ENCODE measurements at places on chromosomes 3 and 15.

GRCh38 chr3:128492671-128493569, at the start of gene GATA2:
Gene GATA2 (minus strand): TSS chr3:128493201. CDS start chr3:128487031, 6,170 bp downstream.
- H3K27ac ChIP-seq: no peak within 1 kb of the TSS
- no peak within 1 kb of the TSS for H3K4me3 ChIP-seq
- peak; percentile 49 for DNase-seq
- no peaks in the 10 kb centered on the region for H3K4me1 ChIP-seq
- H3K27me3 ChIP-seq: no peaks in the 10 kb centered on the region

GRCh38 chr3:43616034-43616433, 5.8 kb downstream of the ANO10 start:
- H3K4me1 ChIP-seq: no peaks in the 10 kb centered on the region
- H3K27ac ChIP-seq: no peak overlapping the region
- H3K27me3 ChIP-seq: no peaks in the 10 kb centered on the region
- no peak for DNase-seq
- H3K4me3 ChIP-seq: no peak overlapping the region

- H3K4me3 ChIP-seq: no peak overlapping the region
- no peak overlapping the region for H3K27ac ChIP-seq
- H3K4me1 ChIP-seq: no peaks in the 10 kb centered on the region
- H3K27me3 ChIP-seq: no peaks in the 10 kb centered on the region
- no peaks in the 10 kb centered on the region for H3K36me3 ChIP-seq
- no peak for DNase-seq
These were observed 1.2 kb downstream of the BTLA start for GRCh38 chr3:112497897-112498548.

GRCh38 chr3:149480326-149481017, 6.0 kb downstream of the TM4SF4 start:
- no peak overlapping the region for H3K4me3 ChIP-seq
- H3K4me1 ChIP-seq: no peaks in the 10 kb centered on the region
- H3K27ac ChIP-seq: no peak overlapping the region
- DNase-seq: no peak
- no peaks in the 10 kb centered on the region for H3K36me3 ChIP-seq

GRCh38 chr15:78991879-78992278, 47.0 kb upstream of the CTSH start:
- H3K4me3 ChIP-seq: no peak overlapping the region
- peak; percentile 71 for DNase-seq
- H3K4me1 ChIP-seq: peaks cover 19% of the 10 kb centered on the region
- no peaks in the 10 kb centered on the region for H3K36me3 ChIP-seq
- H3K27ac ChIP-seq: no peak overlapping the region

DNA sequence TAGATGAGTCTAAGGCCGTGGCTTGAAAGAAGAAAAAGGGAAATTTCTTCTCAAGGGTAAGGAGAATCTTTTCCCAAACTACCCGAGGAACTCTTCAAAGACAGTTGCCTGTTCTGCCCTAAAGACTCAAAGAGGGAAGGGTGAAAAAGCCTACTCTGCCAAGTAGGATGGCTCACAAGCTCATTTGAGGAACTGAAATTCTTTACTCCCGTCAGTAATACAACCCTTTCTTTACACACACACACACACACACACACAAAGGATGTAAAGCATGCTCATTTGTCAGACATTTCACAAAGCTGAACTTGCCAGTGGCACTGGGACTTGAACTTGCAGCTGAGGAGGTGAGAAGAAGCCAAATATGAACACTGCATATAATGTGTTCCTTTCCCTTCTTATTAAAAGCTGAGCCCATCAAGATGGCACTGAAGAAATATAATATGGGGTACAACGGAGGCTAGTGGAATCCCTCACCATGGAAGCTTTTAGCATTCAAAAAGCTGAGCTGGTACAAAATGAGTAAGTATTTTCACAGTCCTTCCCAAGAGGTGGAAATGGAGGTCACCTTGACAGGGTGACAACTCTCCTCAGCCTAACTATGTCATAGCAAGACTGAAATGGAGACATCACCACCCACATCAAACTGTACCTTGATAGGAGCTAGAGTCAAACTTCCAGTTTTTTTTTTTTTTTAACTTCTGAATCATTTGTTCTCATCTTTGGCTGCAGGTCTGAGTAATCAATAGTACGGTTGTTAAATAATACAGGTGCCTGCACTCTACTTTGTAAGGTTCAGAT, 57.6 kb downstream of the TAFA4 start:
- H3K36me3 ChIP-seq: no peaks in the 10 kb centered on the region
- no peak for DNase-seq
- no peak overlapping the region for H3K27ac ChIP-seq
- H3K4me3 ChIP-seq: no peak overlapping the region
- H3K4me1 ChIP-seq: no peaks in the 10 kb centered on the region

DNA sequence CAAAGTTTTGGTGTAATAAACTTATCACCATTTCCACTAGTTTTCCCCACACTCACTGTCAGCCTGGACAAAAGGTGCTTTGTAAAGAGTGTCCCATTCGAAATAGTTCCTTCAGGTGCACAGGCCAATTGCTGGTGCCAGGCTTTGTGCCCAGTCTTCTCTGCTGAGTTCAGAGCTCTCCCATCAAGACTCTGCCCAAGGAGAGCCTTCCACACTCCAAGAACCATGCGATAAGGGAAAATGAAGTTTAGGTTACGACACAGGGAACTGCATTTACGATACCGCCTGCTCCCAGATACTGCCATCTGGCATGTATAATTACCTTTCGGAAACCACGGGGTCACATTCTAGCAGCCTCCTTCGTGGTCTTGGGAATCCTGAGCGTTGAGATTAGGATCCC, 379.6 kb downstream of the MECOM start:
- no peaks in the 10 kb centered on the region for H3K27me3 ChIP-seq
- no peak overlapping the region for H3K27ac ChIP-seq
- no peaks in the 10 kb centered on the region for H3K36me3 ChIP-seq
- no peak for DNase-seq
- no peaks in the 10 kb centered on the region for H3K4me1 ChIP-seq

- no peak overlapping the region for H3K27ac ChIP-seq
- H3K4me3 ChIP-seq: no peak overlapping the region
- no peak for DNase-seq
- H3K27me3 ChIP-seq: no peaks in the 10 kb centered on the region
These were observed 637.1 kb downstream of the MAGI1 start for GRCh38 chr3:65401359-65402305.

DNA sequence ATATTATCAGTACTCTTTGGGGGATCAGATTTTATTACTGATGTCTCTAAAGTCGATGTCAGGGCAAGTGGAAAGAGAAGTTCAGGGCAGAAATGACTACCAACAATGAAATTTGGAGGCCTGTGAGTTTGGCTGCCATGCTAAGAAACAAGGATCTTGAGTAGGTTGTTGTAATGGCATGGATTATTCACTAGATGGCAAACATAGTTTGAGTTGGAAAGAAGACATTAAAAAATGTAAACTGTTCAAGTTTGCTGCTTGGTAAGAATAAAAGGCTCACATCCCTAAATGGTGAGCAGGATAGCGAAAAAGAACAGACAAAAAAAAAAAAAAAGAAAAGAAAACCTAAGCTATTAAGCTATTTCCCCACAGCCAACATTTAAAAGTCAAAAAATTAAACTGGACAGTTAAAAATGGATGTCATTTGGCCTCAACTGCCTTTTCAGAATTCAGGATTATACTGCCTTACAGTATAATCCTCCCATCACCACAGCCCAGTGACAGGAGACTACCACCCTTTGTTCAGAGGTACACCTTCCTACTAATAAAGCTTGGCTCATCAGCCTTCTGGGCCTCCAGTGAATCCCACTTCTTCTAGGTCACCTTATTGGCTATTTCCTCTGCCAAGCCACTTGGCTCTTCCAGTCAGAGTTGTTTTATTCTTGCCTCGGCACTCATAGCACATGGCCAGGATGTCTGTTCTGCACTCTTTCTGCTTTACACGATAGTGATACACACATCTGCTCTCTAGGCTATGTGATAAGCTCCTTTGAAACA, 163.7 kb downstream of the PLD1 start:
- H3K36me3 ChIP-seq: no peaks in the 10 kb centered on the region
- no peak for DNase-seq
- H3K27ac ChIP-seq: no peak overlapping the region
- no peak overlapping the region for H3K4me3 ChIP-seq
- H3K4me1 ChIP-seq: no peaks in the 10 kb centered on the region

- H3K4me1 ChIP-seq: no peaks in the 10 kb centered on the region
- no peak overlapping the region for H3K27ac ChIP-seq
- H3K27me3 ChIP-seq: no peaks in the 10 kb centered on the region
- no peak for DNase-seq
These were observed 6.5 kb upstream of the AQR start for GRCh38 chr15:34976073-34976472.

- H3K36me3 ChIP-seq: peaks cover 15% of the 10 kb centered on the region
- H3K27me3 ChIP-seq: no peaks in the 10 kb centered on the region
- peak overlapping the region; percentile 99 for H3K27ac ChIP-seq
- DNase-seq: no peak
These were observed 22.5 kb upstream of the ANXA2 start for GRCh38 chr15:60420203-60420716.

DNA sequence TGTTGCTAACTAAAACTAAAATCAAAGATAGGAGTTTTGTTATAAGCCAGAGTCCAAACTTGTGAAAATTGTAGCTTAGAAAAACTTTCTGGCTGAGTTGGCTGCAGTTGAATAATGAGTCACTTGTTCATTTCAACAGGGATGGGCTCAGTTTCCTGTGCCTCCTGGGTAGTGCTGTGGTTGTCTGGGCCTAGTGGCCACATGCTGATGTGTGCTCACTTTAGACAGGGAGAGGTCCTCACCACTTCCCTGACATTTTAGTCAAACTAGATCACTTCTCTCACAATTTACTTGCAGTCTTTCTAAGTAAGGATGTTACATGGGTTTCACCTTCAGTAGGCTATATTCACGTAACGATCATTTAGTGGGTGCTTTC, 6.3 kb upstream of the UBE2Q2 start:
- H3K4me1 ChIP-seq: peaks cover 11% of the 10 kb centered on the region
- no peak for DNase-seq
- H3K27me3 ChIP-seq: no peaks in the 10 kb centered on the region
- no peaks in the 10 kb centered on the region for H3K36me3 ChIP-seq
- no peak overlapping the region for H3K4me3 ChIP-seq

GRCh38 chr3:190227064-190227463, 95.2 kb downstream of the CLDN1 start:
- H3K36me3 ChIP-seq: no peaks in the 10 kb centered on the region
- H3K4me3 ChIP-seq: no peak overlapping the region
- no peak overlapping the region for H3K27ac ChIP-seq
- no peaks in the 10 kb centered on the region for H3K27me3 ChIP-seq

DNA sequence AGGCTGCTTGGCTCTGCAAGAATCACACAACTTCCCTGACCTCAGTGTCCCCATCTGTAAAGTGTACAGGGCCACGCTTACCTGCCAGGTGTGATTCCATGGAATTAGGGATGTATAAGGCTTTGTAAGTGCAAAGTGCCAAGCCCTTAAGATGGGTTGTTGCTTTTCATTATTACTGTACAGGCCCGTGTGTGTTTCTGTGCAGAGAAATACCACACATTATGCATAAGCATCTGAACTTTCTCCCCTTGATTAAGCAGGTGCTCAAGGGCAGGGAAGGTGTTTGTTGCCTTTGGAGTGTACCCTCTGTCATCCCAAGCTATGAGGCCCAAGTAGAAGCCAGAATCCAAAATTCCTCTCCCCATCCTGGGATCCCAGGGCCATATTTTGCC, 13.6 kb upstream of the HRH1 start:
- H3K4me1 ChIP-seq: peaks cover 29% of the 10 kb centered on the region
- H3K27ac ChIP-seq: peak overlapping the region; percentile 99
- no peaks in the 10 kb centered on the region for H3K36me3 ChIP-seq
- no peak overlapping the region for H3K4me3 ChIP-seq
- DNase-seq: no peak

DNA sequence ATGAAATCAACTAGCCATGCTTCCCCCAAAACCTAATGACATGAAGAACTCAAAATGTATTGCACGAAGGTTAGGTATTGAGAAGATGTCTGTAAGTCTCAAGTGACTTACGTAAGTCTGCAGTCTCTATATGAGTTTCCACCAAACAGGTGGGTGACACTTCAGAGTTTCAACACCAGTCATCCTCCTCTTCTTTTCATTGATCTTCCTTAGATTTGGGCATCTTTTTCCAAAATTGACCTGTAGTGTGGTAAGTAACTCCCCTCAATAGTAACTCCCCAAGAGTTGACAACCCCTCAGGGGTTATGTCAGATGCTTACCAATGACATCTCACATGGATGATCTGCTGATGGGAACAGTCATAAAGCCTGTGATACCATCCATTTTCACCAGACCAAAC, 46.1 kb downstream of the GPR176 start:
- no peaks in the 10 kb centered on the region for H3K36me3 ChIP-seq
- no peak for DNase-seq
- H3K4me1 ChIP-seq: peaks cover 11% of the 10 kb centered on the region
- H3K4me3 ChIP-seq: no peak overlapping the region

- H3K4me1 ChIP-seq: peaks cover 2% of the 10 kb centered on the region
- no peak overlapping the region for H3K27ac ChIP-seq
- no peak for DNase-seq
- no peaks in the 10 kb centered on the region for H3K27me3 ChIP-seq
- no peak overlapping the region for H3K4me3 ChIP-seq
These were observed 39.0 kb downstream of the U2SURP start for GRCh38 chr3:143040261-143040879.

DNA sequence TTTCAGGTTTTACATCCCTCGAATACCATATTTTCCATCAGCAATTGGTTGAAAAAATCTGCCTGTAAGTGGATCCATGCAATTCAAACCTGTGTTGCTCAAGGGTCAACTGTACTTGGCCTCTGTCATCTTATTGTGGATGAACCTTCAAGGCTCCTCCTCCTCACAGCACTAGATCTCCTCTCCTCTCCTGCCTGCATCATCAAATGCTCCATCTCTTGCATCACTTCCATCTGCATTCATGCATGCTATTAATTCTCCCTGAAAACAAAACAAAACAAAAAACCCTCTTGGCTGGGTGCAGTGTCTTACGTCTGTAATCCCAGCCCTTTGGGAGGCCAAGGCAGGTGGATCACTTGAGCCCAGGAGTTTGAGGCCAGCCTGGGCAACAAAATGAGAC, 10.1 kb downstream of the BCL2L10 start:
- no peak for DNase-seq
- H3K4me1 ChIP-seq: peaks cover 29% of the 10 kb centered on the region
- no peak overlapping the region for H3K4me3 ChIP-seq
- H3K27ac ChIP-seq: peak overlapping the region; percentile 67
- H3K36me3 ChIP-seq: no peaks in the 10 kb centered on the region
- no peaks in the 10 kb centered on the region for H3K27me3 ChIP-seq

DNA sequence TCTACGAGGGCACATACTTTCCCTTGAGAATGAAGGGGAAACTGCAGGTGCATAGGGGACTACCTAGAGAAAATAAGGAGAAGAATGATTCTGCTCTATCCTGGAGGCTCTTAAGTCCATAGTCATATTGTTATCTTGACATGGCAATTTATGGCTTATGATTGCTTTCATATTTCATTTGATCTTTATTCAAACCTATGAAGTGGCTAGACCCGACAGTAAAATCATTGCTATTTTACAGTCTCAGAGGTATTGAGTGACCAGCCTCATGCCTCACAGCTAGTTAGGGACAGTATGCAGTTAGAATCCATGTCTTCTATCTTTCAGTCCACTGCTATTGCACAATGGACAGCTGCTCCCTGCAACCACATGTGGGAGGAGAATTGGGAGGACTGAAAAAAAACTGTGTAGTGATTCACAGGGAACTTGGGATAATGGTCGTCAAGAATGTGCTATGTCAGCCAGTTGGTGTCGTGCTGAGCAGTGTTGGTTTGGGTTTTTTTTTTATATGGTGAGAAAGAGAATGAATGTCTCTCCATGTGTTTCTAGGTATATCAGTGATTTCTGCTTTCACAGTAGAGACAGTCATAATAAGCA, 63.2 kb upstream of the SPPL2A start:
- H3K27ac ChIP-seq: no peak overlapping the region
- H3K4me3 ChIP-seq: no peak overlapping the region

Data from RWPE2 (cell line).